ENCODE measurements at places on chromosomes 6 and 20.

DNA sequence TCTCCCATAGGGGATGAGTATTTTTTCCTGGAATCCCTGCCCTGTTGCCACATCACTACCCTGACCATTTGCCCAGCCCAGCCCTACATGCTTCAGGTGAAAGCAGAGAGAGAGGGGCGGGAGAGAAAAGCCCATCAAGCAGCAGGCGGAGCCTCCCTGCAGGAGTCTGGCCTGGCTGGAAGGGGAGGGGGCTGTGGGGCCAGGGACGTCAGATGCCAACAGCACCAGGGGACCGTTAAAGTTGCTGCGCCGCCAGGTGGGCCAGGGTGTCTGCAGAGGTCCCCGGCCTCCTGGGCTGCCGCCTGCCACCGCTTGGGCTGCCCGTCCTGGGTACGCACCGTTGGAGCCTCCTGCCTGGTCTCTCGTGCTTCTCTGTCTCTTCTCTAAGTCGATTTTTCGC lies 757 bp upstream of the R3HDML start:
- DNase-seq = no peak

GRCh38 chr6:22965889-22966288 lies 396.5 kb downstream of the HDGFL1 start:
- no peak for DNase-seq

GRCh38 chr20:17822039-17822438 lies 122.3 kb downstream of the BANF2 start:
- DNase-seq = no peak

DNA sequence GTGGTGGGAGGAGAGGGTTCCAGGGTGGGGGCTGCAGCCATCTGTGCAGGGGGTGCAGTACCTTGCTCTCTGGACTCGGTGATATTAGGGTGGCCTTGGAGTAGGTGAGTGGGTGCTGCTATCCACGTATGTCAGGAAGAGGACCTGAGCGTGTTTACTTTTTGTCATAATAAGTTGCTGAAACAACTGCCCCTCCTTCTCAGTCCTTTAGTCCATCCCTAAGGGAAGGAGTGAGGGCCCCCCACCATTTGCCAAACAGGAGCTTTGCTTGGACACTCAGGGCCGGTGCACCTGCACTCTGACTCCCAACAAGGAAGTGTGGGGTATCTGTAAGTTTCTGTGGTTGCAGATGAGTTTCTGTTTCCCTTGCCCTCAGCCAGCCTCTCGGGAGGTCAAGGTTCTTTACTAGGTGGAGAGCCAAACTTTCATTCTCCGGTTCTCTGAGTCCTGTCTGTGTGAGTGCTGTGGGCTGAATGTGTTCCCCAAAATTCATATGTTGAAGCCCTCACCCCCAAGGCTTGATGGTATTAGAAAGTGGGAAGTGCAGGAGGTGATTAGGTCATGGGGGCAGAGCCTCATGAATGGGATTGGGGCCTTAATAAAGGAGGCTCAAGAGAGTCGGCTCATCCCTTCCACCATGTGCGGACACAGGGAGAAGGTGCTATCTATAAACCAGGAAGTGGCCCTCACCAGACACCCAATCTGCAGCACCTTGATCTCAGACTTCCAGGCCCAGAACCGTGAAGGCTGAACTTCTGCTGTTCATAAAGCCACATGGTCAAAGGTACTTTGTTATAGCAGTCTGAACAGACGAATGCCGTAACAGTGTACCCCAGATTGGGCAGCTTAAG lies 19.6 kb upstream of the CCR6 start:
- no peak for DNase-seq

DNA sequence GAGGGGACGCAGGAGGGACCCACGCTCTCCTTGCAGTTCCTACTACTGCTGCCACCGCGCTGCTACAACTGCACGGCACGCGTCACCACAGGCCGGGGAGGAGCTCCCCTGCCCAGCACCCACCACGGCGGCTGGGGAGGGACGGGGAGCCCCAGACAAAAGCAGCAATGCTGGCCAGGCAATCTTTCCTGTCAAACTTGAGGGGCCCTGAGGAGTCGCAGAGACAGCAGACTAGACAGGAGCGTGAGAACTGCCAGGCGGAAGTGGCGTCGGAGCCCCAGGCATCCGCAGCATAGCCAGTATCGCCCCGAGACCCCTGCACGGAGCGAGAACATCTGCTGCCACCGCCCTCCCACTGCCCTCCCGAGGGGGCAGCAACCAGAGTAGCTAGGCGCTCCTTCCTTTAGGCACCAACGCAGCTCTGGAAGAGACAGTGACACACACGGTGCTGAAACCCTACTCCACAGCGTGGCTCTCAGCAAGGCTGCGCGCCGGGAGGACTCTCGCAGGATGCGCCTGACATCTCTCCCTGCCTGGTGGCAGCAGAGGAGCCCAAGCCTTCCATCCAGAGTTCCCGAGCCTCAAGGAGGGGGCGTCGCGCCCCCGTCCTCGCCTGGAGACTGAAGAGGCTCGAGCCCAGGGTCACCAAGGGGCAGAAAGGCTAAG lies 2.2 kb downstream of the TAF4 start:
- no peak for DNase-seq

GRCh38 chr20:43960231-43960630 lies 45.6 kb downstream of the TOX2 start:
- DNase-seq = no peak

DNA sequence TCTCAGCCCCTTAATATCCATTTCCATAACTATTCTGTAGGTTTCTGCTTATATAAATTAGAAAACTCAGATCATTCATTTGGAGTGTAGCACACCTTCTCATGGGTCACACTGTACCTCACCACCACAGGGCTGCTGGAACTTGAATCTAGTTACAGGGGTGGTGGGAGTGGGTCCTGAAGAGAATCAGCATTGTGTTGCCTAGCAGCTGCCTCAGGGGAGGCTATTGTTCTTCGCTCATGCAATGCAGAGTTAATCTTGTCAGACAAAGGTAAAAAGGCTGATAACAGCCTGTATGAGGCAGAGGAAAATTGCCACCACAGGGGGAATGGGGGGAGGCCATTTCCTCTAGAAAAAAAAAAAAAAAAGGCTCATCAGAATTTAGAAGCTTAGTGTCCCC lies 496.0 kb upstream of the ADGRB3 start:
- DNase-seq = no peak

DNA sequence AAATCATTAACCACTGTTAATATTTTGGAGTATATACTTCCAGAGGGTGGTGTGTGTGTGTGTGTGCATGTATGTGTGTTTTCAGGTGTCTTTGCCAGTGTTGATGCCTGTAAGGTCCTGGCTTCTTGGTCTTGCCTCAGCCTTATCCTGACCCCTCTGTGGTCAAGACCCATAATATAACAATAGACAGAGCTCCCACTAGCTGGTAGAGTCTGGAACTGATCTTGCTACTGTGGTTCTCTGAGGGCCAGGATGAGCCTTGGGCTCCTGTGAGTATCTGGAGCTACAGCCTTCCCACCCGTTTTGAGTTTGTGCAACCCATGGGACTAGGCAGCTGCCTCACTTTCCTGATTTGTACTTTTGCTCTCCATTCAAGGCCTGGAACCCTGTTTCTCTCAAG lies 191.0 kb downstream of the IBTK start:
- no peak for DNase-seq

GRCh38 chr6:123838505-123839234 lies 35.0 kb downstream of the NKAIN2 start:
- DNase-seq = no peak

GRCh38 chr6:42404484-42404883 lies 47.2 kb downstream of the TRERF1 start:
- DNase-seq = no peak

- DNase-seq = peak; percentile 60
Observed at GRCh38 chr20:34515484-34516246, 557 bp upstream of the DYNLRB1 start.

GRCh38 chr6:163985710-163986109 lies 571.2 kb downstream of the QKI start:
- no peak for DNase-seq

GRCh38 chr6:57180596-57180995 lies 8.5 kb downstream of the BAG2 start:
- no peak for DNase-seq

DNA sequence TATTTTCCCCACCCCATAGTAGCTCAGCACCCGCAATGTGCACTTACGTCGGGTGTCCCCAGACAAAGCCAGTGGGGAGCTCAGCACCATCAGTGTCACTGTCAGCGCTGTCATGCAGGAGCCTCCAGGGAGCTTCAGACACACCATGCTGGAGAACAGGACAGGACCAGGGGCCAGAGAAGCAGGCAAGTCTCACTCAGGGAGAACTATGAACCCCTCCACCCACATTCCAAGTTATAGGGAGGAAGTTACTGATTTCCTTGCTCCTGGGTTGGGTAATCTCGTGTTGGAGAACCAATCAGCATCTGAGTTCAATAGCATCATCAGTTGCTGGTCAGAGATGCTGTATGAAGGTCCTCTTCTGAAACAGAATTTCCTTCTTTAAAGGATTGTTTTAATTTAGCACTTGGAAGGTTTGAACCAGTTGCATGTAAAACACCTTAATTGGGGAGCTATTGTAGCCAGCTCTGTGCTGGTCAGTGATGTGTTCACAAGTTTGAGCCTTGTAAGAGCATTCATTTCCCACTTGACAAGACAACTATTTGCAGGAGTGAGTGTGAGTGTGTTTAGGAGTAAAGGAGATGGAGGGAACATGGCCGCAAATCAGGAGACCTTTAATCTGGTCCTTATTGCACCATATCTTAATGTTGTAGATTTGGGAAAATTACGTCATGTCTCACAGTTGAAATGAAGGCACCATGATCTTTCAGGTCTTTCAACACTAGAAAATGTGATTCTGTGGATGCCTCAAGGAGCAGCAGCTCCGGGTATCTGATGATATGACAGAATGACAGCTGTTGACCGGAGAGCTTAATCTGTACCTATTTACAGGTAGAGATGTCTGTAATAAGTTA lies at the start of gene HLA-DRB1:
Gene HLA-DRB1 (minus strand): TSS at position 253 of the 854 bp plus-strand sequence. CDS start 106 bp downstream, at position 147.
- no peak for DNase-seq

- DNase-seq = no peak
Observed at GRCh38 chr20:53656293-53657202, 62.9 kb upstream of the ZNF217 start.

DNA sequence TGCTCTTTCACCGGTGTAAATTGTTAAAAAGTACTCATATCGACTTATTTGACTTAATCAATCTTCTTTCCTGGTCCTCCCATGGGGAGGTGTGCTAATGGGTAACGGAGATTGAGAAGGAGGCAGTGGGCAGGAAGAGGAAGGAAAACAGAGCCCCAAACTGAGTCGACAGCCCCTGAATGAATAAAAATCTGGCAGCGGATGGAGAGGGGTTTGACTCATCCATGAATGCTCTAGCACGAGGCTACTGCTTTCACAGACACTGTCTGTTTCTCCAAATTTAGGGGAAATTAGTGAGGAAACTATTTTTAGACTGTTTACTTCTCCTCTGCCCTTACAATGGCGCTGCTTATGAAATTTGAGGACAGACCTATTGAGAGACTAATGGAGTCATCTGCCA lies 142.2 kb upstream of the ATXN1 start:
- DNase-seq = no peak

- DNase-seq = no peak
Observed at GRCh38 chr20:33004141-33004751, at the start of gene SUN5. SUN5 (minus strand) TSS chr20:33004433; CDS start chr20:33004340, 93 bp downstream.

DNA sequence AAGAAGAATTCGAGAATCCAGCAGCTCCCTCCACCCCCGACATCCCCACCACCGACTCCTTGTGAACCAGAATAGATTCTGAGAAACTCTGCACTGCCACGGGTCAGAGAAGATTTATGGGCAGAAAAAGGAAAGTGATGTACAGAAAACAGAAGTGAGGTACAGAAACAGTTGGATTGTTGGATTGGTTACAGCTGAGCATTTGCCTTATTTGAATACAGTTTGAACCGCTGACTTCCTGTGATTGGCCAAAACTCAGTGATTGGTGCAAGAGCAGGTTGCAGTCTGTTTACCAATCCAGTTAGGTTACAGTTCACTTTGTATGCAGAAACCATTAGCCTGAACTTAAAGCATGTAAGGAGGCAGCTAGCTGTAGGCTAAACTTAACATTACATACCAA lies 131.2 kb upstream of the HDDC2 start:
- no peak for DNase-seq

DNA sequence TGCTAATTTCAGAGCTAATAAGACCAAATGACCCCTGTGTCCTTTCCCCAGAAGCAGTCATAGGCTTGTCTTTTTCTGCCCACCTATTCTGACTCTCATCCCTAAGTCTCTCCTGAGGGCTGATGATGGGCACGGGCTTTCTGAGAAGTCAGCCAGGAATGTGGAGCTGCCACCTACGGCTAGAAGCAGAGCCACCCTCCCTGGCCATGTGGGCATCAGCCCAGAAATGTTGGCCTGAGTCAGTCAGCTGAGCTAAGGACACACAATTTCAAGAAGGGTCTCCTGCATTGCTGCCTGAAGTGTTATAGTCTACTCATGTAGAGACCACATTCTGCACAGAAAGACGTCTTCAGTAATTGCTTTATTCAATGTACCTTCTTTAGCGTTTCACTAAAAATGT lies 17.1 kb downstream of the MYLIP start:
- no peak for DNase-seq
